ENCODE measurements at places on chromosomes 7 and 10.

GRCh38 chr7:155844526-155844925 lies 32.3 kb upstream of the SHH start:
- no peak for DNase-seq

GRCh38 chr10:42933448-42934340 lies 143.2 kb upstream of the RET start:
- DNase-seq = no peak

DNA sequence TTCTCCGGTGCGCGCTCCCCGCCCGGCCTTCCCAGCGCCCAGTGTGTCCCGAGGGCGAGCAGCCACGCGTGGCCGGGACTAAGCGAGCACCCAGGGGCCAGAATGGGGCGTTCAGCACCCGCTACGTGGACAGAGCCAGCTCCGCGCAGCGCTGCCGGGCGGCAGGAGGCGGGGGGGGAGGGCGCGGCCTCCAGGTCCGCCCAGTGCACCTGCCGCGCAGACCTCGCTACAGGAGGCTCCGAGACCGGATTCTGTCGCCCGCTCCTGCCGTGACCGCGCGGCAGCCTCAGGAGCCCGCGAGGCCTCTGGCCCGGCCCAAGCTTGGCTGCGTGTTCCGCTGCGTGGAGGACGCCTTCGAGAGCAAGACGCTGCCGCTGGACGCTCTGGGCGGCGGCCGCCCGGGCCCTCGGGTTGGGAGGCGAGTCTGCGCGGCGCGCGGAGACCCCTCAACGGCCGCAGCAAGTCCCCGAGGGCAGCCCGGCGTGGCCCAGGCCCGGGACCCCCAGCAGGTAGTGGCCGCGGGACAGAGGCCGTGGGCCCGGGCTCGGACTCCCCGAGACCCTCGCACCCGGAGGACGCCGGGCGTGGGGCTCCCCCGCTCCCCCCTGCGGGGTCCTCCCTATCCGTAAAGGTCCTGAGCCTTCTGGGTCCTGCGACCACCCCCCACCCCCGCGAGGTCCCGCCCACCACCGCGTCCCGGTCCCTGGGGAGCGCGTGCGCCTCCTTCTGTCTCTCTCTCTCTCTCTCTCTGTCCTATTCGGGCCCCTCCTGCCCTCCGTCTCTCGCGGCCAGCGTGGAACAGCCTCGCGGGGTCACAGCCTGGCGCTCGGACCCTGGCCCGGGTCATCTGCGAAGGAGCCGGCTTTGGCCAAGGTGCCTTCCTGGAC lies 904 bp upstream of the DPYSL4 start:
- no peak for DNase-seq

DNA sequence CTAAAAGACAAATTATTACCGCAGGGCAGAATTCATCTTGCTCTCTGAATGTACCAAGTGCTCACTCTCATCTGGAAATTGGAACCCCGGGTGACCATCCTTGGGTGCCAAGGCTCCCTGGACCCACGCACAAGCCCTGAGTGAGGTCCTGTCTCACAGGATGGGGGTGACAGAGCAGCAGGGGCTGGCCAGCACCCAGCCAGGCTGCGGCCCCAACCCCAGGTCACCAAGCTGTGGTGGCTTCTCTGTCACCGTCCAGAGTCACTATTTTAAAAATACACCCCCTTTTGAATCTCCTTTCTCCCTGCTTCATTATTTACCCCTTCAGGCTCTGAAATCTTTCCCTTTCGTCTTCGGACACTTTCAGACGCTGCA lies 148.6 kb downstream of the PRKAG2 start:
- DNase-seq = no peak

GRCh38 chr10:99598781-99599509 lies 21.3 kb downstream of the SLC25A28 start:
- DNase-seq = no peak

DNA sequence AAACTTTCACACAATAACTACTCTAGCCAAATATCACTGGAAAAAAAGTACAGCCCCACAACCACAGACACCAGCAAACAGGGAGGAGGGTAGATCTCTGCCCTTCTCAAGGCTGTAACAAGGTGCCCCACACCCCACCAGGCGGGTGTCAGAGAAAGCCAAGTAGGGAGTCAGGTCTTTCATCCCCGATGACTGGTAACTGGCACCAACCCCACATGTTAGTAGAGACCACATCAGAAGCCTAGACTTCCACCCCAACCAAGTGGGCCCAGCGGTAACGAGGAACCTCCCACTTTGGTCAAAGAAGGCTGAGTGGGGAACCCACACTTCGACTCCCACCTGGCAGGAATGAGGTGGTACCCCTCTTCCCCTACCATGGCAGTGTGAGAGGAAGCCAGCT lies 16.4 kb upstream of the RUFY2 start:
- no peak for DNase-seq

DNA sequence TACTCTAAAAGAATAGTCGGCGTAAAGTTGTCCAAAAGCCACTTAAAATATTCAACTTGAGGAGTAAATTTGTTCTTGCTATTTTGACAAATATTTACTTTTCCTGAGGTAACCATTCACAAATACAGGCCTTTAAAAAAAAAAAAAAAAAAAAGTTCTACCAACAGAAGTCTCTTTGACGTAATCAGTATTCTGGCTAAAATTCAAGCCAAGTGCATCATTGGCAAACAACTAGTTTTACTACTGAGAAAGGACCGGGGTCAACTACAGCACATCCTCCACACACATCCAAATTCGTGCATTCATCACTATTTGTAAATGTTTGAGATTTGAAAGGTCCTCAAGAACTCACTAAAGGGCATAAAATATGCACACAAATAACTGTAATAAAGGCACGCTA lies 2.0 kb downstream of the OAT start:
- DNase-seq = no peak

DNA sequence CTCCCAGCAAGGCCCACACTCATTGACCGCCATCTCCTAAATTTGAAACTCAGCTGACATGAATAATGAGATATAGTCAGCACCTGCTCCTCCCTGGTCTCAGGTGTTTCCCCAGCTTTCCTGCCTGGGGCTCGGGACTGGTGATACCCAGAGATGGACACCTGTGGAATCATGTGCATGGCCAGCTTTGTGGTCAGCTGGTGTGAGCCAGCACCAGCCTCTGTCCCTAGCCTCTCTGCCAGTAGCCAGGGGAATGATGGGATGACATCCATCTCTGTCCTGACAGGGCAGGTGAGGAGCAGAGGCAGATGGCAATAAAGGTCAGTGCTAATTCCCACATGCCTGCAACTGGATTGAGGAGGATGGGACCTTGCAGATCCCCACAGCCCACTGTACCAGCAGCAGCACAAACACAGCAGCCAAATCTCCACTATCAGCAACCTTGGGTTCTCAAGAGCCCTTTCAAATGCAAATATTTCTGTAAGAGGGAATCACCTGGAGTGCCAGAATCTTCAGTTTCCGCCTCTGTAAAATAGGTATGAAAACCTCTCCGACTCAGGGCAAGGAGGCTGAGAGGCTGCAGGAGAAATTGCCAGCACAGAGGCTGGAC lies 329.2 kb upstream of the ZMIZ1 start:
- no peak for DNase-seq

- no peak for DNase-seq
Observed at GRCh38 chr7:123633553-123633952, 22.1 kb upstream of the LMOD2 start.

DNA sequence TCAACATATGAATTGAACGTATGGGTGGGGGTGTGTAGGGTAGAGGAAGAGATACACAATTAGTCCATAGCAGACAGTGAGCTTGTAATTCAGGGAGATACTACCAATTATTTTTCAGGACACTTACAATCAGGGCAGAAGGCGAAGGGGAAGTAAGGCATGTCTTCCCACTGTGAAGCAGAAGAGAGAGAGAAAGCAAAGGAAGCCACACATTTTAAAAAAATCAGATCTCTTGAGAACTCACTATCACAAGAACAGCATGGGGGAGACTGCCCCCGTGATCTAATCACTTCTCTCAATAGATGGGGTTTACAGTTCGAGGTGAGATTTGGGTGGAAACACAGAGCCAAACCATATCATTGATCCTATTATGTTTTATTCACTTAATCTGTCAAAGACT lies 116.4 kb upstream of the RPA3 start:
- DNase-seq = no peak

DNA sequence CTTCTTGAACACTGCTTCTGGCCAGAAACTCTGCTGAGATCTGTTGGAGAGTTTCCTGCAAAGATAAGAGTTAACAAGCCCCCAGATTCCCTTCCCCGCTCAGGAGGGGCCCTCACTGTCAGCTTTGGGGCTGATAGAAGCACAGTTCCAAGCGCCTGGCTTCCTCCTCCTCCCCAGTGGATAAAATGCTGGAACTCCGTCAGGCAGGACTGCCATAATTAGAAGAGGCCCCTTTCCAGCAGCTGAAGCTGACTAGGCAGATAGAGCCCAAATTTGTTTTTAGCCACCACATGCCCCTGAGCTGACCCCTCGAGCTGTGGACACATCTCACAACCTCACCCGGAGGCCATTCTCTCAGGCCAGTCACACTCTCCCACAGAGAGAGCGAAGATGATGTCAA lies 89.4 kb downstream of the TBXAS1 start:
- no peak for DNase-seq

- no peak for DNase-seq
Observed at GRCh38 chr7:69947998-69948397, 349.7 kb downstream of the AUTS2 start.

GRCh38 chr7:157900556-157900955 lies 563.8 kb downstream of the DNAJB6 start:
- no peak for DNase-seq

GRCh38 chr10:124494046-124494807 lies 32.6 kb downstream of the LHPP start:
- no peak for DNase-seq

GRCh38 chr10:75497997-75498883 lies 66.8 kb downstream of the LRMDA start:
- no peak for DNase-seq

GRCh38 chr10:68517188-68517587 lies 10.1 kb downstream of the SLC25A16 start:
- no peak for DNase-seq

- DNase-seq = peak; percentile 7
Observed at GRCh38 chr7:3747467-3747866, 446.4 kb downstream of the SDK1 start.

GRCh38 chr7:2521952-2522591 lies 2.5 kb downstream of the LFNG start:
- peak; percentile 77 for DNase-seq

DNA sequence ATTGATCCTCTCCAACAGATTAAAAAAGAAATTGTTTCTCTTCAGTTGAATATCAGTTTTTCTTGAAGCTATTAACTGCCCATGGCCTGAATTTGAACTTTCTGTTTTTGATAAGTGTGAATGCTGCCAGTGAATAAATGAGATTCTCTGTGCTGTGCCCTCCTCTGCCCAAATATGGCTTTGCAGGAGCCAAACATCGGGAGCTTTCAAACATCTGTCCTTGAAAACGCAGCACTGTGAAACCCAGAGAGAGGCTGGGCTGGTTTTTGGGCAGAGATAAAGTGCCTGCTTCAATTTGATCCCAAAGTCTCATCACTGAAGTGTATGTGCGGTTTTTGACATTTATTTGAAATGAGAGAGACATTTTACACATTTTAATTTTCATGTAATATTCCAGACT lies 268.3 kb upstream of the SHH start:
- DNase-seq = no peak

- no peak for DNase-seq
Observed at GRCh38 chr10:92970301-92971070, 90.1 kb upstream of the CYP26C1 start.

DNA sequence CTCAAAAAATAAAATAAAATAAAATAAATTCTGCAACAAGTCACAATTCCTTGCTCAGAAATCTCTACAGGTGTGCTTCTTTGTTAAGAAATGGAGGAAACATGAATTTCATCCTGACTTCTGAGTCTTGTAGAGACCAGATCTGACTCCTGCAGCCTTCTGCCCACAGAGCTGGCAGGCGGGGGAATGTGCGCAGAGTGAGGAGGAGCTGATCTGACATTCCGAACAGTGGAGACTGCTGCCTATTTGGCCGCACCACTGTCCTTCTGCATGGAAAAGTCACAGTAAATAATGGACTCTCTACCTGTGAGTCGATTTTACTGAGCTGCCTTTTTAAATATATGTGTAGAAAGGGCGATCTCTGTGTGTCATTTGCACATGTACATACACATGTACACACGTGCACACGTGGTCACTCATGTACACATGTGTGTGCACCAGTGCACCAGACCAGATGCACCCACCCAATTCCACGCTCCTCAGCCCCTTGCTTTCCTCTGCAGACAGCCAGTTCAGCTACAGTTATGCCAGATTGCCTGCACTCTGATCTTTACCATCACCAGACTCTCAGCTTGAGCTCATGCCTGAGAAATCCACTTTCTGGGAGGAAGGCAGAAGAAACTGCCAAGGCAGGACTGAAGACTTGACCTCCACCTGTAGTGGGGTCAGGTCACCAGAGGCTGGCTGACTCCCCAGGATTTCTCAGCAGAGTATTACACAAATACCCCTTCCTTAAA lies 54.9 kb downstream of the IKZF1 start:
- no peak for DNase-seq

DNA sequence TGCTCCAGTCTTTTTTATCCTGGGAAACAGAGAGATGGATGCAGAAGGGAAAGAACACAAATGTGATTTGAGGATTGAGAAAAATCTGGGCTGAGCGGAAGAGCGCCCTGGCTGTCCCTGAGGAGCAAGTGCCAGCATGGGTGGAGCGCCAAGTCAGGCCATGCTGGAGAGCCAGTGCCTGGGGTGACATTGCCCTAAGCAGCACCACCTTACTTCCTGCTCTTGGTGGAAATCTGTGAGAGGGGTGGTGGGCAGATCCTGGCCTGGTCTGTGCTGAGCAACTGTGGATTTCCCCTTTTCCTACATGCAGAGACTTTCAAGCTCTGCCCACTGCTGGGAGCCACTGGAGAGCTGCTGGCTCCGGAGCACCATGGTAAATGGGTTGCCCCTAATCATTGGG lies 36.9 kb downstream of the DDIT4 start:
- DNase-seq = peak; percentile 65

DNA sequence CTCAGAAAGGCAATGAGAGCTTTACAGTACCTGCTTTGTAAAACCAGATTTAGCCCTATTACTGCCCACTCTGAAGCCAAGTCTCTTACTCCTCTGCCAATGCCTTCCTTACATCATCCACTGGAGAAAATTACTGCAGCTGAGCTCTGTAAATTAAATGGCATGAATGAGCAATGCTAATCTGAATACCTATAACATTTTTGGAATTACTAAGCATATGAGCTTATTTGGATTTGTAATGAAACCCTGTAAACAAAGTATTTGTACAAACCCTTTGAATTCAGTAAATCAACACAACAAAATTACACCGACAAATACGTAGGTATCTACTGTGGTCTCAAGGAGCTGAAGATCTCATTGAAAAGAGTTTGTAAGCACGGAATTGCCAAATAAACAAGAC lies 12.1 kb upstream of the CCNY start:
- DNase-seq = no peak

DNA sequence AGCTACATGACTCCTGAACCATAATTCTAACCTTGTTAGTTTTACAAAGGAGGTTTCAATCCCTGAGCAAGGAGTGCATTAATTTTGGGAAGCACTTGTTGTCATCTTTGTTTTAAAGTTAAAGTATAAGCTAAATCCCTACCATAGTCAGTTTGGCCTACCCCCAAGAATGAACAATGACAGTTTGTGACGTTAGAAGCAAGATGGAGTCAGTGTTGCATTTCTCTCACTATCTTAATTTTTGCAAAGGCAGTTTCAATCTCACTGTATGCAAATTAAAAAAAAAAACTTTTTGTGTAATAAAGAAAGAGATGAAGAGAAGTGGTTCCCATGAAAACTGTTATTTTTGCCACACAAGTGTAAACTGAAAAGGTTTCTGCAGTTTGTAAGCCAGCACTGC lies 50.7 kb upstream of the PIK3AP1 start:
- no peak for DNase-seq
